ENCODE measurements at places on chromosomes 12 and 14. TPM values are rescaled to one million over a fixed set of nuclear protein-coding genes. Genes with fewer than 3 reads are reported as not detected.

GRCh38 chr12:118103601-118104382 is at the start of gene VSIG10:
Gene VSIG10 (minus strand): TSS chr12:118104011. CDS start chr12:118103671, 340 bp downstream.
- peak; percentile 84 for DNase-seq

DNA sequence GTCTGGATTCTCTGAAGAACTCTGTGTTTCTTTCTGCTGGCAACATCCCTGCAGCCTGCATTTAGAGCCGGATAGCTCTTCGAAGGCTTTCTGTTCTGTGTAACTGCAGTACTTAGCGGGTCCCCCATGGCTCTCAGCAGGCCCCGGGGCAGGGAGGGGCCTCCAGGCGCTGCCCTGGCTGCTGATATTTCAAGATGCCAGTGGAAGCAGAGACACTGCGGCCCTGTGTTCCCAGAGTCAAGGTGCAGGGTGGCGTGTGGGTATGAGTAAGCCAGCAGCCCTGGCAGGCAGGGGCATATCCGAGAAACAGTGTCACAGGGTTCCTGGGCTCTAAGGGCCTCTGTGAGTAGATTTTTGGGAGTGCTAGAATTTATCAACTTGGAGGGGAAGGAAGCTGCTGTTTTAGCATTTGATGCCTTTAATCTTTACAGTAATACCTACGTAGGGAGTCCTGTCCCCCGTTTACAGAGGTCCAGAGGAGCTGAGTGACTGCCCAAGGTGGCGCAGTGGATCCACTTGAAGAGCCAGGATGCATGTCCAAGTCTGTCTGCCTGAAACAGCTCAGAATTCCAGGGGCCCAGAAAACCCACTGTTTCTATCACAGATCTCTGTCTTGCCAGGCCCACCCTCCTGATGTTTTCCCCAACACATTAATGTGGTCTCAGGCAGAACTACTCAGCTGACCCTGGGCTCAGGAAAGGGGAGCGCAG is 16.2 kb downstream of the ESRRB start:
- DNase-seq = no peak

DNA sequence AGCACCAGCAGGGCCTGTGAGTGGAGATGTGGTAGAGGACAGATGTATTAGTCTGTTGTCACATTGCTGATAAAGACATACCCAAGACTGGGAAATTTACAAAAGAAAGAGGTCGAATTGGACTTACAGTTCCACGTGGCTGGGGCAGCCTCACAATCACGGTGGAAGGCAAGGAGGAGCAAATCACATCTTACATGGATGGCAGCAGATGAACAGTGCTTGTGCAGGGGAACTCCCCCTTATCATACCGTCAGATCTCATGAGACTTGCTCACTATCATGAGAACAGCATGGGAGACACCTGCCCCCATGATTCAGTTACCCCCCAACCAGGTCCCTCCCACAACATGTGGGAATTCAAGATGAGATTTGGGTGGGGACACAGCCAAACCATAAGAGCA is 361.9 kb downstream of the VRK1 start:
- DNase-seq = no peak

- DNase-seq = peak; percentile 37
Observed at GRCh38 chr12:130827432-130827831, 11.6 kb downstream of the STX2 start.

The B3GNT4 gene
- 0.13 TPM for total RNA-seq

The LRP6 gene
- 35.8 TPM for total RNA-seq

DNA sequence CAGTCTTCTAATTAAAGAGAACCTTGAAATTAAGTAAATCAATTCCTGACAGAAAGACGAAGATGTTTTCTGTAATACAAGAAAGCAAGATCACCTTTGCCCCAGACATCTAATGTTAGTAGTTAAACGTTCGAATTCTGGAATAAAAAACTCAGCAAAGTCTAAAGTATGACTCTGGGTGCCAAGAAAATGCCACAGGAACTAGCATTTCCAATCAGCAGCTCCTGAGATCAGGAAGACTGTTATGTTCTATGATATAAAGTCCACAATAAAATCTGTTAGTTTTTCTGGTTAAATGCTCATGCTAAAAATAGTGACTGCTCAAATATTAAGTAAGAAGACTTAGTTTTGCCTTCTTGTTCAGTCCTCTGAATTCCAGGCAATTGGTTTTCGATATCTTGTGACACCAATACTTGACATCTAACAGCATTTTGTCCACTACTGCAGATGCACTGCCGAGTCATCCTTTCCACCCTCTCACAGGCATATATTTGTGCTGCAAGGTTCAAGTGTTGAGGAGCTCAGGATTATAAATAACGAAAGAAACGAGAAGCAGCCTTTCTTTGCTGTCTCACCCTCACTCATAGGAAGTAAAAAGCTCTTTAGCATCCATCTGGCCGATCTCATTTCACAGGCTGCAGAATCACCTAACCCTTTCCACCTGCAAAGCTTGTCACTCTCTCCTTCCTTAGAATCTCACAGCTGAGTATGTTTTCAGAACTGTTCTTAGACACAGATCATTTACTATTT is 32.0 kb downstream of the SSH1 start:
- DNase-seq = no peak

The CFAP54 gene
- 0.67 TPM for total RNA-seq

DNA sequence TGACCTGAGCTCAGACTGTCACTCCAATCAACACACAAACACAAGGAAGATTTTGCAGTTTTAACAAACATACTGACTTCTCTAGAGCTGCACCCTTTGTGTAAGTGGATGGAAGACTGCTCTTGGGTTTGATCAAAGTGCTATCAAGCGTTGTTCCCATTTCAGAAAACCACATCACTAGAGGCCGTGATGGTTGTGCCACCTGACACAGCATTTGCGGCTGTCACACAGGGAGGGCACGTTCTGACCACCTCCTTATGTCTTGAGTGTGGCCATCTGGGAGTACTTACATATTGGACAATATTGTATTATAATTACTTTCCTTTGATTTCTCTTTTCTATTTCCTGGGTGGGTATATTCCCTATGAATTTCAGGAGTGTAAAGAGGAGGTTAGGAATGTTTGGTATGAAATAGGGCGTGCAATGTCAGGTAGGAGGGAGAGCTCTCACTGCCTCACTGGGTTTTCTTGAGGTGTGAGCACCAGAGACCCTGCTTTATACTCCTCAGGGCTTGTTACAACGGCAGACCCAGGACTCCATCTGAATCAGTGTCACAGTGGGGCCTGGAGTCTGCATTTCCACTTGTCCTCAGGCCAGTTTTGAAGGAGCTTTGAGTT is 74.3 kb downstream of the SYNE3 start:
- DNase-seq = no peak

GRCh38 chr14:69493038-69493437 is 8.5 kb downstream of the PLEKHD1 start:
- DNase-seq = no peak

GRCh38 chr14:91390165-91390778 is 27.3 kb downstream of the CCDC88C start:
- no peak for DNase-seq

The DACT1 gene
- 19.6 TPM for total RNA-seq

DNA sequence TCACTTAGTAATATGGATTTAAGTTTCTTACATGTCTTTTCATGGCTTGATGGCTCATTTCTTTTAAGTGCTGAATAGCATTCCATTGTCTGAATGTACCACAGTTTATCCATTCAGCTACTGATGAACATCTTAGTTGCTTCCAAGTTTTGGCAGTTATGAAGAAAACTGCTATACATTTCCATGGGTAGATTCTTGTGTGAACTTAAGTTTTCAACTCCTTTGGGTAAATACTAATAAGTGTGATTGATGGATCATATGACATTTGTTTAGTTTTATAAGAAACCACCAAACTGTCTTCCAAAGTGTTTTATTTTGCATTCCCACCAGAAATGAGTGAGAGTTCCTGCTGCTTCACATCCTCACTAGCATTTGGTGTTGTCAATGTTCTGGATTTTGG is 119.2 kb downstream of the NAV3 start:
- DNase-seq = no peak

DNA sequence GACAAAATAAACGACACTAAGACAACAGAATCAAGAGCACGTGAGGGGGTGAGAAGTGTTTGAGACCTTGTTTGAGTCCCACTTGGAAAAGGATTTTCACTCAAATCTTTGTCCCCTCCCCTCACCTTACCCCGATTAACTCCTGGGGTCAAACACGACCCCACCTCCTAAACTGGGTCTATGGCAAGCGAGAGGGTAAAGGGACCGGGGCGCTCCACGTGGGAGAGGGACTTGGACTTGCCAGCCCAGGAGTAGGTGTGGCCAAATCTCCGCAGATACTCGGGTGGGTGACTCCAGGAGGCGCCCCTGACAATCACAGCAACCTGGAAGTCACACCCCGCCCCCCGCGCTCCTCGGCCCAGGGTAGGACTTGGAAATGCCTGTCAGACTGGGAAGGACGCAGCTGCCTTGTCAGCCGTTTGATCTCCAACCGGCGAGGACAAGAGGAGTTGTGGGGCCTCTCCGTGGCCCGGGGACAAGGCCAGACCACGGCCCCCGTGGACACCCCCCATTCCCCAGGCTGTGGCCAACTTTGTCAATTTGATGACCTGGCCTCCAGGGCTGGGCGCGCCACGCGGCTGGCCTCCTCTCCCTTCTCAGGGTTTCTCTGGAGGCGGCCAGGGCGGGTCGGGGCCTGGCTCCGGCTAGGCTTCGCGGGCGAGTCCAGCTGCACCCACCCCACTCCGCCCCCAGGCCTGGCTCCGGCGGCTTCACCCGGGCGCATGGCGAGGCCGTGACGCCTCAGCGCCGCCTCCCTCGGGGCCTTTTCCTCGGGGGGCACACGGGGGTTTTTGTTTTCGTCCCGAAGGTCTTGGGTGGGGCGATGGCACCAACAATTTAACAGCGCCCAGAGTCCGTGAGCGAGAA is 1.1 kb upstream of the BCL11B start:
- peak; percentile 76 for DNase-seq

The NAV3 gene
- 6.6 TPM for total RNA-seq

The BEGAIN gene
- total RNA-seq = 0.56 TPM

The PARP11 gene
- total RNA-seq = 5.9 TPM

GRCh38 chr14:90266441-90267154 is 10.2 kb downstream of the PSMC1 start:
- no peak for DNase-seq

DNA sequence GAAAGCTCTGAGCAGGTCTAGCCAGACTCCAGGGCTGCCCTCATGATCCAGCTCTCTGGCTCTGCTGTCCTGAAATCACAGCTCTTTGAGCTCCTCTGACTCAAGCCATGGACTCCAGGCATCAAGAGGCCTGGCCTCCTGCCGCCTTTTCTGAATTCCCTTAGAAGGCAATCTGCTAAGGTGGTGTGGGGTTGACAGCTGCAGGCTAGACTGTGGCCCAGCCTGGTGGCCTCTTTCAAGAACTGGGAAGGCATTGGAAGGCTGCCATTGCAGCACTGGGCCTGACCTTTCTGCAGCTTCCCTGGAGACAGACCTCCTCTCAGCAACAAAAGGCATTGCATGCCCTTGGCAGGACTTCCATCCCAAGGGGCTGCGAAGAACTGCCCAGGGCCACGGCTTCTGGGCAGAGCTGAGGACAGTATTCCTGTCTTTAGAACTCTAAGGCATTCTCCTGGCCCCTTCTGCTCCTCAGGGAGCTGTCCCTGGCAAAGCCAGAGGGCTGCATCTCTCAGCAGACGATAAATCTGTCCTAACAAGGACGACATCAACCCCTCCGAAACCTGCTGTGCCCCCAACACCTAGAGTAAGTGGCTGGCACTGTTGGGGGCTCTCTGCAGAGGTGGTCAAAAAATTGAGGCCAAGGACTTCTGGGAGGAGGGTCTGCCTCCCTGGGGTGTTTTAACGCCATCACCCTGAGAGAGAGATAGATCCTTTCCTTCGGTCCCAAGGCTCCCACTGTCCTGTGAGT is 115.6 kb downstream of the RBM19 start:
- DNase-seq = no peak

The ACOT4 gene
- 2.8 TPM for total RNA-seq

The CAPRIN2 gene
- 25.4 TPM for total RNA-seq

DNA sequence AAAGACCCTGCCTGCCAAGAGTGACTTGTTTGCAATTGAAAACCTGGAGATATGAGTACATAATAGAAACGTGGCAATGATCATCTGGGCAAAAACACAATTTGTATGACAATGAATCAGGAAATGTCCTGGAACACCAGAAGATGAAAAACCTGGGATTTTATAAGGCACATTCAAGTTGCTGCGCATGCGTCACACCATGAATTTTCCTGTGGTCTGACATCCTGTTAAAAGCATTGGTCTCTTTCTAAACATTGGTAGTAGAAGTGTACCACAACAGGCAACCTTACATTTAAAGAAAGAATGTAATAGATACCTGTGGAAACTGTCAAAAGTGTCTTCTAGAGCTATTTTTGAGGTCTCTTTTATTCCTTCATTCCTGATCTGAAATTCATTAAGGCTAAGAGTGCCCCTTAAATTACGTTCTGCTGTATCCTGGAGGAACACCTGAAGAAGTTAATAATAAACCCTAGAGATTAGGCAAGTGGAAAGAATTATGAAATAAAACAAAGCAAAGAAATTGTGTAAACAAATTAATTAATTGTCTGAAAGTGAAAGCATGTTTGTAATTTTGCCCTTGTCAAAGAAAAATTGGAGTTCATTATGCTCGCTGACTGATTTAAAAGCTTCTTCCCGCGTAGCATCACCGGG is 676.5 kb downstream of the DIO2 start:
- DNase-seq = no peak

DNA sequence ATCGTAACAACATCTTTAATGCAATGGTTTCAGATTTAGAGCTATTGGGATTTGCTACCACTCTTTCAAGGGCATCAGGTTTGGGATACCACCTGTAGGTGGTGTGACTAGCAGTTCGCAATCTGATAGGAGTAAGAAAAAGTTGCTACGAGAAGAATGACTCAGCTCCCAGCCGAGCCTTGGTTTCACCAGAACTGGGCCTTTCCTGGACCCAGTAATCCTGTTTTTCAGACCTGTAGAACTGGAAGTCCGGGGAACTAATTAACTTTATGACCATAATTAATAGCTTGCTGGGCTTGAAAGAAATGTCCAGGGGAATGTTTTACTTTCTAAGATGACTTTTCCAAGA is 770 bp downstream of the ABHD4 start:
- DNase-seq = peak; percentile 83

The FAM186B gene
- total RNA-seq = 0.17 TPM

DNA sequence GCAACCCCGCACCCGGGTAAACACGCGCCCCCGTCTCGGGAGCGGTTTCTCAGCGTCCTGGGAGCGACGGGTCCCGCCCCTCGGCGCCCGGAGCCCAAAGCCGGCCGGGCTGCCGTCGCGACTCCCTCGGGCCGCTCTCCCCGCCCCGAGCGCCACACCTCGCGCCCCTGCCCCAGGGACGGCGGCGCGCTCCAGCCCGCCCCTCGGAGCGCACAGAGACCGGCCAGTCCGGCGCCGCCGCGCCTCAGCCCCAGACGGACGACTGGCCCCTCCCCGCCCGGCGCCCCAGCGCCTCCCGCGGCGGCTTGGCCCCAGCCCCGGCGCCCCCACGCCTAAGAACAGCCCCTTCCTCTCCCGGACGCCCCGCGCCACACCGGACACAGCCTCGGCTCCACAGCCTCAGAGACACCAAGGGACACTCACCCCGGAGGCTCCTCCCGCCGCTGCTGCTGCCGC is 411 bp downstream of the BTBD7 start:
- peak; percentile 87 for DNase-seq

All from hepatocyte (in vitro differentiated cells).